ENCODE measurements at places on chromosomes 11 and 22.

DNA sequence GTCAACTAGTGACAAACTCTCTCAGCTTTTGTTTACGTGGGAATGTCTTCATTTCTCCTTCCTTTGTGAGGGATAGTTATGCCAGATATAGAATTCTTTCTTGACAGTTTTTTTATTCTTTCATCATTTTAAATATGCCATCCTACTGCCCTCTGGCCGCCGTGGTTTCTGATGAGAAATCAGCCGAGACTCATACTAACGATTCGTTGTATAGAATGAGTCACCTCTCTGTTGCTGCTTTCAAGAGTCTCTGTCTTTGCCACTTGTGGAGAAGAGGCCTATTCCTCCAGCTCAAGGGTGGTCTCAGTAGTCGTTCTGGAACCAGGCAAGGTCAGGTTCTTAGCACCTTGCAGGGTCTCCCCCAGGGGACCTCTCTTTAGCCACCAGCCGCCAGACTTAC lies 8.0 kb downstream of the MYO7A start:
- peak; percentile 56 for DNase-seq

DNA sequence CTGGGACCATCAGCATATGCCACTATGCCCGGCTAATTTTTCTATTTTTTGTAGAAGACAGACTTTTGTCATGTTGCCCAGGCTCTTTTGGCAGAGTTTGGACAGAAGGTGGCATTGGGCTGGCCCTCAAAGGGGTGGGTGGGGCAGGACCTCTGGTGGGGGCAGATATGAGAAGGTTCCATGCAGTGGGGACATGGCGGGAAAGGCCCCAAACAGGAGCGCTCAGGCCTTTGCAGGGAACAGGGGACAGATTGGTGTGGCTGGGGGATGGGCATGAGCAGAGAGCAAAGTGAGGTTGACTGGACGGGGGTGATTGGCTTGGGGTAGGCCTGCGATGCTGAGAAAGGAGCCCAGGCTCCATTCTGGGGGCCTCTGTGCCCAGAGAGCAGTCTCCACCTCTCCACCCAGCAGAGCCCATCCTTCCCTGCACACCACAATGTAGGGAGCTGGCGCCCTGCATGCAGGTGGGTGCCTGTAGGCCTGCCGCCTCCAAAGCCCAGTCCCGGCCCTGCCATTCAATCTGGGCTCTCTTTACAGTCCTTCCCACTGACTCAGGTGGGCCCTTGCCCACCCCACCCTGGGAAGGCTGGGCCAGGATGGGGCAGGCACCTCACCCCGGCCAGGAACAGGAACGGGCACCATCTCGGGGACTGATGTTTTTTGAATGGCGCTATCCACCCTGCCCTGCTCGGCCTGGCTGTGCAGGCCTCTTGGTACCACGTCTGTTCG lies 98.7 kb downstream of the MORC2 start:
- DNase-seq = no peak

DNA sequence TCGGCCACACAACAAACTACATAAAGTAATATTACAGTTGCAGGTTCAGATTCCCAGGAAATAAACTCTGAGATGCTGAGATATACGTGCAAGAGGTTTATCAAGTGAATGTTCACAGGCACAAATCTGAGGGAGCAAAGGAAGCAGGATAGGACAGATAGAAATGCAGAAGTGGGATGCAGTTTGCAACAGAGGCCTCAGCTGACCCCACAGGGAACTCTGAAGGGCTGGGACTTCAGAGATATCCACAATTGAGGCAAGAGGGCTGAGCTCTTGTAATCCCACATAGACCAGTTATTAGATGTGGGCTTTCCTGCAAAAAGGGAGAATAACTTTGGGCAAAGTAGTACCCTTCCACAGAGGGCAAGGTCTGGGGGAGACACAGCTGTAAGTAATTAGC lies 25.4 kb upstream of the ARHGAP20 start:
- DNase-seq = no peak

GRCh38 chr11:69562816-69563215 lies 78.1 kb upstream of the CCND1 start:
- no peak for DNase-seq

GRCh38 chr11:130652671-130653335 lies 204.4 kb downstream of the ADAMTS15 start:
- DNase-seq = no peak

DNA sequence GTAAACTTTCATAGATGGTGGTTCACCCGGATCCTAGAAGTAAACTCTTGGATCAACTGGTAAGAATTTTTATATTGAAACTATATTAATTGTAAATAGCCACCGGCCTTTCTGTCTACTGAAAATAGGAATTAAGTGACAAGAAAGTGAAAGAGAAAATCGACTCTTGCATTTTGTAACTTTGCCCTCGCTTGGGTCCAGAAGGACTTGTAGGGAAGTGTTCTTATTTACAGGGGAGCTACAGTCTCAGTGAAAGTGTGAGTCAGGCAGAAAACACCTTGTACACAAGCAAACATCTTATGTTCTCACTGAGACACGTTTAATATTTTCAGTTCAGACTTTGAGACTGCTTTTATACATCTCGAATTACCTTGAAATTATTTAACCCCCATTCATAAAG lies 238.9 kb downstream of the BLID start:
- DNase-seq = no peak

- DNase-seq = no peak
Measured at GRCh38 chr11:72642043-72642883, 32.0 kb downstream of the PDE2A start.

- DNase-seq = no peak
Measured at GRCh38 chr22:50505776-50506610, 1.5 kb downstream of the LMF2 start.

- no peak for DNase-seq
Measured at GRCh38 chr22:22348127-22348814, 103.7 kb downstream of the VPREB1 start.

GRCh38 chr11:8087185-8087584 lies 6.2 kb downstream of the TUB start:
- DNase-seq = no peak

GRCh38 chr11:64872790-64873488 lies 5.5 kb downstream of the EHD1 start:
- no peak for DNase-seq

DNA sequence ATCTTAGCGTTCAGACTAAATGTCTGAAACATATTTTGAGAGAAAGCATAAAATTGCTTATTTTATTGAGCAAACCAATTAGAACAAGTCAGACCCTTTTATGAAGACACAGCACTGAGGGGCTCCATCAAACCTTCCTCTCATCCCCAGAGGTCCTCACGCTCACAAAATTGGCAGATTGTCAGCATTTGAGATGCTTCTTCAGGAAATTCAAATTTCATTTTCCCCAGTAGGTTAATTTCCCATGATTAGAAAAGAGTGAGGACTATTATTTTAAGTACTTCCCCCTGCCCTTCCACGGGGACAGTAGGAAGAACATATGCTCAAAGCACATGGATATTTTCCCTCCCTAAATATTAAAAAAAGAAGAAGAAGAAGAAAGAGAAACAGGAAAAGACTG lies 851.8 kb downstream of the BRD1 start:
- DNase-seq = no peak

DNA sequence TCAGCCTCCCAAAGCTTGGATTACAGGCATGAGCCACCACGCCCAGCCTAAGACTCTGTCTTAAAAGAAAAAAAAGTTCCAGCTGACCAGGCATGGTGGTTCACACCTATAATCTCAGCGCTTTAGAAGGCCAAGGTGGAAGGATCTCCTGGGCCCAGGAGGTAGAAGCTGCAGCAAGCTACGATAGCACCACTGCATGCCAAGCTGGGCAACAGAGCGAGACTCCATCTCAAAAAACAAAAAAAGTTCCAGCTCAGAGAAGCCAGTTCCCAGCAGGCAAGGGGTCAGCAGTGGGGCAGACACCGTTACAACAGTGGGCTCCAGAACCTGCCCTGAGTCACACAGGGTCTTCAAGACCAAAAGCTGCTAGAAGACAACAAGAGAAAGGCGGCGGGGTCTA lies 3.3 kb downstream of the TMEM184B start:
- DNase-seq = no peak

GRCh38 chr22:37088108-37088605 lies 21.4 kb downstream of the TMPRSS6 start:
- no peak for DNase-seq

DNA sequence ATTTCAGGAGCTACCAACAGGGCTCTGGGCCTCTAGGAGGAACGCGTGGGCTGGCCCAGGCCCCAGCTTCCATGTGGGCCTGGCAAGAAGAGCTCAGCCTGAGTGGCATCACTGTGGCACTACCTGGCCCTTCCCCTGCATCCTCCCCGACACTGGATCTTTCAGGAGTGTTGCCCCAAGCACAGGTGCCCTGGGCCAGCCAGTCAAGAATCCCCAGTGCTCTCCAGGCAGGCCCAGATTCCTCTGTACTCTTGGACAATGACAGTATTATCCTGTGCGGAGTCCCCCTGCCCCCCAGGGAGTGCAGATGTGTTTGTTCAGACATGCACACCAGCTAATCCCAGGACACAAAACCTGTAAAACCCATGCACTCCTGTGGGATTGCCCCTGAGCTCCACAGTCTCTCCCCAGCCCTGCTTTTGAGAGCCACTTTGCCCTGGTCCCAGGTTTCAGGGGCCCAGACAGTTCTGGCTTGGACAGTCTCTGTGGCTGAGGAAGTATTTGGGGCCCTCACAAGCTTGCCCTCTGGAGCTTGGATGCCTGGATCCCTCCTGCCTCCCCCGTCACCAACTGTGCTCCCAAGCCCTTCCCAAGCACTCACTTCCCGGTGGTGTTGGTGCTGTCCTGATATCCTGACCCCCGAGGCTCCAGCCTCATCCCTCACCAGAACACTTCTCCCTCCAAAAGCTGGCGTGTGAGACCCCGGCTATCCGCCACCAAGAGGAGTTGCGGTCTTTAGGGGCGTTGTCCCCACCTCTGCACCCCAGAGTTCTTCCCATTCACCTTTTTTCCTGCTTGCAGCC lies 39.9 kb downstream of the KCNC1 start:
- DNase-seq = no peak

GRCh38 chr11:3853545-3853842 lies 2.0 kb upstream of the STIM1 start:
- DNase-seq = no peak

GRCh38 chr11:109791337-109791736 lies 301.9 kb upstream of the ZC3H12C start:
- DNase-seq = no peak

DNA sequence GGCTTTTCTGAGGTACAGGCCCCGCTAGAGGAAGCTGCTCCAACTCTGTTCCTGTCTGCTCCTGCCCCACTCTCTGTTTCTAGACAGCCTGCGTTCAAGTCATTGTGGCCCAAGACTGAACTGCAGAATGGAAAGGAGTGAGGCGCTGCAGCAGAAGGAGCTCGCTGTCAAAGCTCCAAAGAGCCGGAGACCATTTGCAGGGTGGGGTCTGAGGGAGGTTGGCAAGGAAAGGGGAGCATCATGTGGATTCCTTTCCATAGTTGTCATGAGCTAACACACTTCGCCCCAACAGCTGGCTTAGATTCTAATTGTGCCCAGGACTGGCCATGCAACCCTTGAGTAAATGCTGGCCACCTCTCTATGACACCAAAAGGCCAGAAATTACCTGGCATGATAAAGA lies 18.8 kb downstream of the APOL4 start:
- DNase-seq = no peak

GRCh38 chr11:101390539-101390938 lies 193.3 kb downstream of the TRPC6 start:
- DNase-seq = no peak

DNA sequence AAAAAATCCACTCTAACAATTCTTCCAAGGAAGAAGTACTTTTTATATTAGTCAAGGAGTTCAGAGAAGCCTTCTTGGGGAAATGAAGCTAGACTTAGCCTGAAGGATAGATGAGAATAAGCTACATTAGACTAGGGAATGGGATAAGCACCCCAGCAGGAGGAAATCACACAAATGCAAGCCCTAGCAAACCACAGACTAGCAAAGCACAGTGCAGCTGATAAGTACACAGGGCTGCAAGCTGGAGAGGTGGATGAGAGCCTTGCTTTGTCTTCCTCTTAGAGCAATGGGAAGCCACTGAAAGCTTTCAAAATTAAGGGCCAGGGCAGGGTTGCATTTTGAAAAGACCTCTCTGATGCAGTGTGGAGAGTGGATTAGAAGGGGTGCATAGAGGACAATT lies 946.2 kb downstream of the LRRC4C start:
- no peak for DNase-seq

- no peak for DNase-seq
Measured at GRCh38 chr22:36643033-36643432, 60.5 kb downstream of the CACNG2 start.

DNA sequence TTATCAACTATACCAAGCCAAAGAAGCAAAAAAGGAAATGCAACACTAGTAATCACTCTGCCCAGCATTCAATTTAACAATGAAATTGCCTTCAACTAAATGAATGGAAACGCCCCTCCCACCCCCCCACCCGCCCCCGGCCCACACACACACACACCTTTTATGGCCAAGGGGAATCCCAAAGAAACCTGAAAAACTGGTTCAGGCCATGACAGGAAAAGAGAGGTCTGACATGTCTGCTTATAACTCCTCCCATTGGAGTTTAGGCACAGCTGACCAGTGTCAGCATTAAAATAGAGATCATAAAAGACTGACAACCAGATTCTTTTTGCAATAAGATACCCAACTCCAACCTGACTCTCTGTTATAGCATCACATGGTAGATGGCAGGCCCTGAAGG lies 42.6 kb downstream of the ACER3 start:
- no peak for DNase-seq

DNA sequence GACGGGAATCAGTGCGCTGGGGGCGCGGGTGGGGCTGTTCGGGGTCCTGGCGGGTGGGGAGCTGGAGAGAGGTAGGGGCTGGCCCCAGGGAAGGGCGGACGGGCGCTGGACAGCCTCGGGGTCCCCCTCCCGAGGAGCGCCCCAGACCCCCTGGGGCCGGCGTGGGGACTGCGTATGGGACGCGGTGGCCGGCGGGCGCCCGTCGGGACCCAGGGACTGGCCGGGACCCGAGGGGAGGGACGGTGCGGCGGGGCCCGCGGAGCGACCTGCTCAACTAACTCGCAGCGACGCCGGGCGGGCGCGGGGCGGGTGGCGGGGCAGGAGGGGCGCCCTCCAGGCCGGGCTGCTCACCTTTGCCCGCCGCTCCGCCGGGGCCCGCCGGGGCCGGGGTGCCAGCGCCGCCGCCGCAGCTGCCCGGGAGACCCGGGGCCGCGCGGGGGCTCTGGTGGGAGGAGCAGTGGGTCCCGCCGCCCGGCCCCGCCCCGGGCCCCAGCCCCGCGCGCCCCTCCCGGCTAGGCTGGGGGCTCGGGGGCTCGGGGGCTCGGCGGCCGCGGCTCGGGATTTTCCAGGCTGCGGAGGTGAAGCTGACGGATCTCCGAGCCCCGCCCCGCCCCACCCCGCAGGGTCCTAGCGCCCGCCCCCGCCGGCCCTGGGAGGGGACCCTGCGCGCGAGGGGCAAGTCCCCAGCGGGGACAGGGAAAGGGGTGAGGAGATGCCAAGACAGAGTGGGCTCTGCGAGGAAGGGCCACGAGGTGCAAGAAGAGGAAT lies 12.3 kb downstream of the STARD10 start:
- DNase-seq = no peak
